Neural progenitor cell (in vitro differentiated cells): ENCODE measurements at places on chromosomes 7 and 10.

GRCh38 chr10:114332301-114333192, 71.8 kb downstream of the AFAP1L2 start:
- no peak for DNase-seq

- DNase-seq, result no peak
Measured at GRCh38 chr10:97053276-97053675, 132.5 kb downstream of the SLIT1 start.

GRCh38 chr10:73935895-73936294, 25.0 kb downstream of the PLAU start:
- DNase-seq, result no peak

- DNase-seq, result no peak
Measured at GRCh38 chr10:30510184-30510931, 76.4 kb downstream of the MAP3K8 start.

GRCh38 chr7:70486977-70487376, 645.0 kb upstream of the GALNT17 start:
- no peak for DNase-seq

- DNase-seq, result no peak
Measured at GRCh38 chr7:105493923-105494315, 28.2 kb downstream of the PUS7 start.

DNA sequence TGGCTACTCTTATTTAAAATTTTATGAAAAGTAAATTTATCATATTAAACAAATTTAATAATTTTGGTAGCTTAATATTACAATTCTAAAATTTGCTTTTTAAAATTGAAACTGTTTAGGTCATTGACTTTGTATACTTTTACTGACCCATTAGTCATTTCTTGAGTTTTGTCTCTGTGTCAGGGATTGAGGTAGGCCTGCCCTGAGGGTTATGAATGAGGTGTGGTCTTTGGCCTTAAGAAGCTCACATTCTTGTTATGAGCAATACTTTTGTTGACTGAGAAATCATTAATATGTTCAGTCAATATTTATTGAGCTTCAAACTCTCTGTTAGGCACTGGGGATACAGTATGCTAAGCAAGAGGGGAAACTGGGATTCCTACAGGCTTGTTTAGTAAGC, 47.0 kb upstream of the RPA3 start:
- no peak for DNase-seq

- DNase-seq, result no peak
Measured at GRCh38 chr7:150435390-150436073, 14.9 kb upstream of the GIMAP8 start.

DNA sequence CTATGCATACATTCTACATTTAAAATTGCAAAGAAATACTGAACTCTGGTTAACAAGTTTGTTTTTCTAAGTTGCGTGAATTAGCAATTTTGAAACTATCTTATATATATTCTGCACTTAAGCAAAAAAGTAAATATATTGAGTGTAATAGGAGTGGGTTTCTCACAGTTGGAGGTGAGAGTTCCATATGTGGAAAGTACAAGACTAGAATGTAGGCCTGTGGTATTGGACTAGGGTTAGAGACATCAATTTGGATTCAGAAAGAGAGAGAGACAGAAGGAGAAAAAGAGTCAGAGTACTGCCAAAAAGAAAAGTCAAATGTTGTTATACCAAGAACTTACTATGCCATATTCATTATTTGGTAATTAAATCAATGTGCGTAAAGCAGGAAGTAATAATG, 47.3 kb upstream of the ITGB8 start:
- DNase-seq, result no peak

DNA sequence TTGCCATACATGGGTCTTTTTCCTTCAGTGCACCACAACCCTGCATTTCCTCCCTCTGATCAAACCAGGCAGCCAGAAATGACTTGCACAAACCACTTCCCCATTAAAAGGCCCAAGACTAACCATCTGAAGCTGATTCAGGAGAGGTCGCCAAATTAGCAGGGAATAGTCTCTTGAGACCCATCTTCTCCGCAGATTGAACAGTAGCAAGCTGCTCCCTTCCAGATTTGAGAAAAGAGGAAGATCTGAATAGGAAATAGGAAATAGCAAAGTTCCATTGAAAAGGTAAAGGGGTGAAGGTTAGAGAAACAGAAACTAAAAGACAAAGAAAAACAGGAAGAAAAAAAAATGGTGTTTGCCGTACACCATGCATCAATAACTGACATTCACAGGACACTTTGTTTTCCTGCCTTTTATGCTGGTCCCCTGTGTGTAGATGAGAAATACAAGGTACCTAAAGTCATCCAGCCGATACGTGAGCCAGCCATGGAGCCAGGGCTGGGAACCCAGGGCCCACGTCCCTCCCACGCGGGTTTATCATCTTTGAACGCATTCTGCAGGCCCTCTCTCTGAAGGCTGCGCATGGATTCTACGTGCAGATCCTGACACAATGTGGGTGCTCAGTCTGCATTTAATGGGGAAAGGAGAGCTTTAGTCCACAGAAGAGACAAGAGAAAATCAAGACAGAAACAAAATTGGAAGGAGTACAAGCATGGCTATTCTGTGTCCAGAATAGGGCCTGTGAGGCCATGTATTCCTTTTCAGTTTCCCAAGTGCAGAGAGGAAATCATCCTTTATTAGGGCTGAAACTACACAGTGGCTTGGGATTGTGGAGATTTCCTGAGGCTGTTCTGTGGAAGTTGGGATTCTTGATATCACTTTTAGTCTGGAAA, 268.4 kb upstream of the NPVF start:
- no peak for DNase-seq

DNA sequence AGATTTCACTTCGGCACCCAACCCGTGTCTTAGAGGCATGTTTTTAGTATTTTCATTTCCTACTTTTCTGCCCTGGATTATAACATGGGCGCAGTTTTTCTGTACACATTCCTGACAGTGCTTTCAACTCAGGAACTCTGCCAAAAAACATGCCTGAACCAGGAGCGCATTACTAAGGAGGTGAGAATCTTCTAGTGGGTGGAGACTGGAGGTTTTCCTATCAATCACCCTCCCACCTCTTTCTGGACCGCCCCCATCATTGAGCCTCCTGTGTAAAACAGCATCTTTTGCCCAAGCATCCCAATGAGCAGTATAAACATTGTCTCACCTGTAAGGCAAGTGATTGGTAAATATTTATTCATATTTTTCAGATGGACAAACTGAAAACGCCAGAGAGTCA, 53.2 kb downstream of the STK17A start:
- DNase-seq, result no peak

DNA sequence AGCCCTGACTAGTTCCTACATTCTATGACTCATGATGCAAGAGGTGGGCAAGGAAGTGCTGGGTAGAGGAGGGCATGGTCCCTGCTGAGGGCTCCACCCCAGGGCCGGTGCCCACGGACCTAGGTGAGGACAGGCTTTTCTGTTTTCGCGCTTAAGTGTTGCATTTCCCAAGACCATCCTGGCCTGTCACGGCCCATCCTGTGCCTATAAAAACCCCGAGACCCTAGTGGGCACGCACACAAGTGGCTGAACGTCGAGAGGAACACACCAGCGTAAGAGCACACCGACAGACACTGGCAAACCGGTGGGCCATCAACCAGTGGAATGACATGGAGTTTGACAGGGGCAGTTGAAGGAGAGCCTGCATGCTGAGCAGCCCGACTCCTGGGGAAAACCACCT, 680.7 kb upstream of the GHITM start:
- DNase-seq, result no peak

GRCh38 chr10:71035511-71036296, 147.3 kb upstream of the PCBD1 start:
- DNase-seq, result no peak

GRCh38 chr7:130741331-130741995, 7.5 kb upstream of the KLF14 start:
- DNase-seq, result no peak

DNA sequence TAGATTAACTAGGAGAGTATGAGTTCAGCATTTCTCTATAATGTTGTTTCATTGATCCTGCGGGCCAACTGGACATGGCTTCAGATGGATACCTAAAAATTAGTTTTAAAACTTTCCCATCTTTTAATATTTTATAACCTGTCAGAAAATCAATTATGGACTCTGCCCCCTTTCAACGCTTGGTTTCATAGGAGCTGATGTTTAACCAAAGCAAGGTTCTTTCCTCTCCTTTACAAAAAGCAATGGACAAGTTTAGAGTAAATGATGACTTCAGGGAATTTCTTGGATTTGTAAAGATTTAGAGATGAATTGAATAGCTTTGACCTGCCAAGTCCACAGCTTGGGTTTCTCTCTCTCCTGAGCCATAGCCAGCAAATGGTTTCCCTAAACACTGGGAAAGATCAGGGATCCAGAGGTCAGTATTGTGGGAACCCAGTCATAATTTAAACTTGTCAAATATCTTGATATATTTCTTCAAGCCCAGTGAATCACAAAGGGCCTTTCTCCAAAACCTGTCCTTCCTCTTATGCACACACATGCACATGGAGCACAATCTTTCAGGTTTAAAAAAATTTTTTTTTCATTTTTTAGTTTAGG, 177.1 kb downstream of the EVX1 start:
- no peak for DNase-seq

- DNase-seq, result no peak
Measured at GRCh38 chr7:105885387-105886111, 9.2 kb upstream of the ATXN7L1 start.

- DNase-seq, result no peak
Measured at GRCh38 chr10:31921031-31921430, 7.6 kb downstream of the ARHGAP12 start.

GRCh38 chr10:109427411-109427810, 495.9 kb downstream of the XPNPEP1 start:
- DNase-seq, result no peak

DNA sequence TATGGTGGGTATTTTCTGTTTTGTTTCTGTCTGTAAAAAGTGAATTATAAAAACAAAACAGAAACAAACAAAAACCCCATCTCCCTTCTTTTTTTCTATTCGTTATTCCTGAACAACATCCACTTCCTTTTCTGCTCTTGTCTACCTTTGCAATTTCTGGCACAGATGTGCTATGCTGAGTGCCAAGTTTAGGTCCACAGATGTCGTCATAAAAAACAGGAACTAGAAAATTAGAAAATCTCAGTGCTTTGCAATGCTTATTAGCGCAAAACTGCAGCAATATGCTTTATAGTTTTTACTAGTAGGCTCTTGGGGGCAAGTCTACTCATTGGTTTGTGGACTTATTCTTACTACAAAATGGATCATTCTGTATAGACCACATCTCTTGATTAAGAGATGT, 94.2 kb upstream of the PRKCQ start:
- no peak for DNase-seq

DNA sequence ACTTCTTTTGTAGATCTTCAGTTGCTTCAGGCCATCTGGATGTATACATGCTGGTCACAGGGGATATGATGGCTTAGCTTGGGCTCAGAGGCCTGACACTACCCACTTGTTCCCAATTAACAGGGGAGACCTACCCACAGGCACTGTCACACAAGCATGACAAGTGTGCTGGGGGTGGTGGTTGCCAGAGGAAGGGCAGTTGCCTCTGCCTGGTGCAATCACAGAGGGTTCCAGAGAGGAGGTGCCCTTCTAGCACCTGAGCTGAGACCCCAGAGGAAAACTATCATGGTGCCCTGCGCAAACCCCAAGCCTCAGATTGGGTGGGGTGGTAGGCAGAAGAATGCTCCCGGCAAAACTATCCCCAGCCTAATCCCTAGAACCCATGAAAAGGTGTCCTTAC, 65.6 kb upstream of the NANOS1 start:
- DNase-seq, result no peak

DNA sequence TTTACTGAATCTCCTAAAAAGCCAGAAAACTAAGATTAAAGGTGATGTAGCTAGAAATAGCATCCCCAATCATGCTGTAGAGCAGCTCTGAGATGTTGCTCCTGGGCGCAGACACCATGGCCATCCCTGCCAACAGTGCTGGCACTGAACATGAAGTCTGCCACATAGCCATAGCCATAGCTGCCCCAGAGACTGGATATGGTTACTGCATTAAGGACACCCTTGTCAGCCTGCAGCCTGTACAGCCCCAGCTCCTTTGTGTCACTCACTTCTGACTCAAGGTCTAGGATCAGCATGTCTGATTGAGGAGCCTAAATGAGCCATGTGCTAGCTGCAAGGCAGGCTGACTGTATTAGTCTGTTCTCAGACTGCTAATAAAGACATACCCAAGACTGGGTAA, 284.6 kb downstream of the RPS24 start:
- DNase-seq, result no peak
